ENCODE measurements at places on chromosomes 2 and 18.

- DNase-seq, result no peak
Measured at GRCh38 chr2:217954971-217955740, 47.6 kb downstream of the TNS1 start.

- DNase-seq, result no peak
Measured at GRCh38 chr2:43326101-43326825, 99.9 kb upstream of the ZFP36L2 start.

GRCh38 chr2:162967147-162967546 is 128.6 kb upstream of the KCNH7 start:
- DNase-seq, result no peak

DNA sequence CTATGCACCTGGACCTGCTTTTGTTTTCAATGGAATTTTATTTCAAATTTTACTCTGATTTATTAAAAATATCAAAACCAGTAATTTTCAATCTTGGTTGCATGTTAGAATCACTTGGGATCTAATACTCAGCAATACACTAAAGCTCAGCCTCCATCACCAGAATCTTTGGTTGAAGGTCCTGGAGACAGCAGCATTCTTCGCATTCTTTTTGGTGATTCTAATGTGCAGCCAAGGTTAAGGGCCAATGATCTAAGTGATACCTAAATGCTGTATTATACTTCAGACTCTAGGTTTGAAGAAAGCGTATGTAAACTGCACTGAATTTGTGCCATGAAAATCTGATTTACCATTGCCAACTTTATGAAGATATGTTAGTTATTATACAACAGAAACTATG is 493.1 kb downstream of the XIRP2 start:
- DNase-seq, result no peak

DNA sequence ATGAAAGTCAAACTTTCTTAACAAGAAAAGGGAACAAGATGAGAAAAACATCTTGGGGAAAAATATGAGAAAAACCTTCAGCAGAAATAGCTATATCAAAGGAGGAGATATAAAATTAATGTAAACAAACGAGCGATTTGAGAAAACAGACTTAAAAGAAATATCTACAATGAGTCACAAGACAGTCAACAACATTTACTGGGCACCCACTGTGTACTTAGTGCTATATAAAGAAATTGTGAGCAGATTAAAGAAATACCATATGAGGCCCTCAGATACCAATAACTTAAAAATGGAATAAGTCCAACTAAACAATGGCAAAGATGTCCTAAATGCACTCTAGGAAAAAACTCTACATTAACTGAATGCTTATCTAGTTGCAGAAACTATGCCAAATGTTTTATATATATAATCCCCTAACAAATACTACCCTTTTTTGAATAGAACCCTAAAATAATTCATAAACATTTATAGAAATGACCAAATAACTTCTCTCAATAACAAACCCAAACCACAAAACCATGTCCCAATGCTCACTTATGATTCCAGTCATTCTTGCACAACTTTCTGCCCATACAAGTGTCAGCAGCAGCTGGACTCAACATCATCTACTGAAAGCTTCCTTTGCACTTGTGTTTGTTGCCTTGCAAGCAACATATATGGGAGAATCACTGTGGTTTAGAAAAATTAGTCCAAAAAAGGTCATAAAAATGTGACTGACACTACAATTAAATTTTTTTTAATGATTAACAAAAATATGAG is 83.5 kb downstream of the COBLL1 start:
- no peak for DNase-seq

GRCh38 chr2:154911729-154912128 is 213.2 kb downstream of the KCNJ3 start:
- no peak for DNase-seq

DNA sequence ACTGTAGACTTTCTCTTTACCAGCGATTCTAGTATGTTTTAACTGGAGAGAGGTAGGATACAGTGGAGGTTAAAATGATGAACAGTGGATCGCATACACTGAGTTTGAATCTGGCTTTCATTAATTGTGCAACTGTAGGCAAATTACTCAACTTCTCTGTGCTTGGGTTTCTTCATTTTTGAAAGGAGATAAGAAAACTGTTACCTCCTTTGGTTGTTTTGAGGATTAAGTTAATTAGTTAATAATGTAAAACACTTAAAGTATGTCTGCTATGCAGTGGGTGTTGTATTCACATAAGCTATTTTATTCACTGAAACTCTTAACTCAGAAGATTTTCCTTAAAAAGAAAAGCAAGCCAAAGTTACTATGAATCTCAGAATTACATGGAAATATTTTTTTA is 111.8 kb upstream of the CYP20A1 start:
- DNase-seq, result no peak

GRCh38 chr2:163345795-163346573 is 389.8 kb downstream of the FIGN start:
- no peak for DNase-seq

GRCh38 chr18:5444847-5445246 is 99.0 kb downstream of the EPB41L3 start:
- no peak for DNase-seq

DNA sequence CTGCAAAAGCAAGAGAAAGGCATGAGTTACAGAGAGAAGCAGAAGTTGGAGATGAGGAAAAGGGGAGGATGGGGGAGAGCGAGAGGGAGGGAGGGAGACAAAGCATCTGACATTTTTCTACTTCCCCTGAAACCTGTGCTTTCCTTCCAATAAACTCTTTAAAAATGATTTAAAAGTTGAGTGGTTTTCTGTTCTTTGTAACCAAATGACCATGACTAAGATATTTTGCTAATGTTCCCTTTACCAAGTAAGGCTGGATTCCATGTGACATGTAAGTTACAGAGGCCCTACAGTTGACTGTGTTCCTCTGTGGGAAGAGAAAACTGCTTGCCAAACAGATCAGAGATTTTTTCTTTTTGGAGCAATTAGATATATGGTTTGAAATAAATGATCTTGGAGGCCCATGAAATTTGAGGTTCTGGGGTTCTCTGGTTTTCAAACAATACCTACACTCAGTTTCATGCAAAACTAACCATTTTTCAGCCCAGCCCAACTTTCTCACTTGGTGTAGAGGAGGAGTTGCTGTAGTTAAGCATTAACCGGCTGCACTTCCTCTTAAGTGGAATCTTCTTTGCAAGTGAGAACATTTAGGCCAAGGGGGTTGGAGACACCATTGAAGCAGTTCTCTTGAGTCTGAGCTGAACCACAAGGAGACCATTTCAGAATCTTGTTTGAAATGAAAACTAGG is 34.5 kb downstream of the INSIG2 start:
- no peak for DNase-seq

DNA sequence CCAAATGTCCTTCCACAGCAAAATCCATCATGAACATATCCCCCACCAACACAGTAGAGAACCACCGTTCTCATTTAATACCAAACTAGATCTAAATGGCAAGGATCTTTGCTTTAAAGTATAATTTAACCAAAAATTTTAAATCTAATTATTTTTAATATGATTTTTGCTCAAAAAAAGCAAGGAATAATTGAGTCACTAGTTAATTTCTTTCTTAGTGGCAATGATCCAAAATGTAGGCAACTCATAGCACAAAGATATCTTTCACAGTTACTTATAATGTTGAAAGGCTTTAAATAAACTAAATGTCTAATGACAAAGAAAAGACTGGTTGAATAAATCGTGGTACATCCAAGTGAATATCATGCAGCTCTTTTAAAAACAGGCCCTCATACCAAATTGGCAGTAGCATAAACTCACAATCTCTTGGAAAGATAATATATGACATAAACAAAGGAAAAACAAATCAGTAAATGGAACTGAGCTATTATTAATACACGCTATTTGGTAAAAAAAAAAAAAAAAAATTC is 20.3 kb downstream of the PTPN2 start:
- no peak for DNase-seq

DNA sequence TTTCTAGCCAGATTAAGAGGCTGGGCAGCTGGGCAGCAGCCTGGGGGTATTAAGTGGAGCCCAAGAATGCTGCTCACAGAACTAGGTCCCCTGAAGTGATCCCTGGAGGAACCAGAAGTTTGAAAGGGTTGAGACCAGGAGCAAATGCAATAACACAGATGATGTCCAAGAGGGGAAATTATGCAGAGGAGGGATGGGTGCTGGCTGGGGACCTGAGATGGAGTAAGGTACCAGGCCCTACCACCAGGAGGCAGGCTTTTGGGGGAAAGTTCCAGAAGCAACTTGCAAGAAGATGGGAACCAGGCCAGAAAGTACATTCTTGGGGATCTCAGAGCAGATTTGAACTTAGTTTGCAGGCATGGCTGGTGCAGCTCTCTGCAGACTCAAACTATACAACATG is 175.1 kb downstream of the NCK2 start:
- no peak for DNase-seq

DNA sequence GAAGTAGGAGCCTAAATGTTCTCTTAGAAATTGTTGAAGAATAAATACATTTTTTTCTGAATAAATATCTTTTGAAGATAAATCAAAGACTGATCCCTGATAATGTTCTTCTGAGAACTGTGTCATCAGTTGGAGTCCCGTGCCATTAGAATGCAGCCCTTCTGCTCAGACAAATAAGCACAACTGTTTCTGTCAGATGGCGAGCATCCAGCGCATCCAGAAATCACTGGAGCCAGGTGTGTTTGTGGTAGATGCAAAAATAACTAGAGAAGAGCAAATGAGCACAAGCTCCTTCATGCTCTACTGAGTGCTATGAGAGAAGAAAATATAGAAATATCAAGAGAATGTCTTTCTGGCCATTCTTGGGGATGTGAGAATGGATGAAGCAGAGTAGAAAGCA is 573.7 kb downstream of the THSD7B start:
- no peak for DNase-seq

DNA sequence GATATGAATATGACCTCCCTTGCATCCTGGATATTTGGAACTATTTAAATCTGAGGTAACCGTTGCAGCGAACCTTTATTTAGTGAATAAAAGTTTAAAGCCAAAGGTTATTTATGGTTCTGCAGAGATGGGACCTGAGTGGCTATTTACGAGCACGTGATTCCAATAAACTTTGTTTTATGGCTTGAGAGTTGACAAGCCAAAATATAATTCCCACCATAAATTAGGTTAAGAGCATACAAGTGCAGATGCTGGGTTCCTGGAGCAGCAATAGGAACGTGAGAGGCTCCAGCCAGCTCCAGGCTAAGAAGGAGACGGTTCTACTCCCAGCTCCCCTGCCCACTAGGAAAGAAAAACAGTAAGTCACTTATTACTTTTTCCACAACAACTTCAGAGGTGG is 5.2 kb upstream of the HOXD4 start:
- no peak for DNase-seq

GRCh38 chr2:176122052-176122682 is 352 bp upstream of the HOXD9 start:
- DNase-seq, result no peak

DNA sequence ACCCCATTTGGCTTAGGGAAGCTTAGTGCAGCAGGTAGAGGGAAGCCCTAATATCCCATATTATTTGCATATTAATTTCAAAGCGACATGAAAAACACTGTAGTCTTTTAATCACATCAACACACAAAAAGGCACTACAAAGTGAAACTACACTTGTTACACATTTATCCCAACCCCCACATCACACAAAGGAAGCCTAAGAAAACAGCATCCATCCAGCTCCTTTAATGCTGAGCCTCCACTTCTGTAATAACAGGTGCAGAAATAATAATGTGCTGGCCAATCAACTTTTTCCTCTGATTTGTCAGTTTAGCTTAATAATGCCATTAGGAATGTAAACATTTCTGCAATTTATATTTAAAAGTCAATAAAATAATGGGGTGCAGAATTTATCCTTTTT is 274.0 kb downstream of the TCF4 start:
- no peak for DNase-seq

DNA sequence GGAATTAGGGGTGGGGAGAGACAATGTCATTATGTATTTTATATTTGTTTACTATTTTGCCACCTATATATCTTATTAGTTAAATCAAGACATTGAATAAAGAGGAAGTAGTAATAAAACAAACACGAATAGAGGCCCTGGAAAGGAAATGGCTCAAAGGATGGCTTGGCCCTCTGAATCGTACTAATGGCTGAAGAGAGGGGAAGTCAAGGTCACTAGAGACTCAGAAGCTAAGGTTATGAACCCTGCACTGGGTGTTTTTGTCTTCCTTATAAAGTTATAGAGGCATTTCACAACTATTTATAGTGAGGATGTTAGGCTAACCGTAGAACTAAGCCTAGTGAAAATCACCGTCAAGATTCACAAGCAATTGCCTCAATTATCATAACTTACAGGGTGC is 685.9 kb downstream of the ARHGAP15 start:
- DNase-seq, result no peak

DNA sequence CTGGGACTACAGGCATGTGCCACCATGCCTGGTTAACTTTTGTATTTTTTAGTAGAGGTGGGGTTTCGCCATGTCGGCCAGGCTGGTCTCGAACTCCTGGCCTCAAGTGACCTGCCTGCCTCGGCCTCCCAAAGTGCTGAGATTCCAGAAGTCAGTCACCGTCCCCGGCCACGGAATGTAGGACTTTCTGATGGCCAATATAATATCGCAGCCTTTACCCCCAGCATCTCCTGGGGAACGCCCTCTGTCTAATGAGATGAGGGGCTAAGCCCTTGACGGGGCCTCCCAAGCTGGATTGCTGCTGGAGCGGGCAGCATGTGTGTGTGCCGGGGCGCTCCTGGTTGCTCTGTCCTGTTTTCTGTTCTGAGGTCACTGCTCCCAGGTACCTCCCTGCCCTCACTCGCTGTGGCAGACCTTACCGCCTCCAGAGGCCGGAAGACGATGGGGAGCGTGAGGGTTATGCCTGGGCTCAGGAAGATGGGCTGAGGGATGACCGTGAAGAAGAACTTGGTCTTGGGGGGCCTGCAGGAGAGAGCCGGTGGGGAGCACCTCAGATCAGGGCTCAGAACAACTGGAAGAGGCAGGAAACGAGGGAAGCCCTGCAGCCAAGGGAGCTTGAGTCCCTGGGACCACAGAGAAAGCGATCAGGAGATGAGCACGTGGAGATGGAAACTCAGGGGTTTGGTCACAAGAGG is 9.1 kb downstream of the CFAP65 start:
- no peak for DNase-seq

DNA sequence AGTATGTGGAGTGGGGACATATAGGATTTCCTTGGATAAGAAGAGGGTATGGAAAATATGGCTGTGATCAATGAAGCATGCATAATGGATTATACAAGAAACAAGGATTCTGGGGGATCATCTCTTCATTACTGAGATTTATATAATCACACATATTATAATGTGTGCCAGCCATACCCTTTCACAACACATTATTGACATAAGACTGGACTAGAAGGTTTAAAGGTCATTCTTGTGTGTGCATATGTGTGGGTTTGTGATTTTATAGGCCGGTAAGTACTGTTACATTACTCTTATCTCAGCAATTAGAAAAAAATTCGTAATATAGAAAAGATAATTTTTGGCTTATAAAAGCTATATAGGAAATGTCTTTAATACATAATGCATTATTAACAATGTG is 62.2 kb upstream of the DCC start:
- DNase-seq, result no peak

All from mucosa of gallbladder (tissue), 1 donor.